ENCODE measurements at places on chromosomes 1 and 21.
A peak's percentile ranks its signal among the peaks of the same experiment; 100 is the strongest.

DNA sequence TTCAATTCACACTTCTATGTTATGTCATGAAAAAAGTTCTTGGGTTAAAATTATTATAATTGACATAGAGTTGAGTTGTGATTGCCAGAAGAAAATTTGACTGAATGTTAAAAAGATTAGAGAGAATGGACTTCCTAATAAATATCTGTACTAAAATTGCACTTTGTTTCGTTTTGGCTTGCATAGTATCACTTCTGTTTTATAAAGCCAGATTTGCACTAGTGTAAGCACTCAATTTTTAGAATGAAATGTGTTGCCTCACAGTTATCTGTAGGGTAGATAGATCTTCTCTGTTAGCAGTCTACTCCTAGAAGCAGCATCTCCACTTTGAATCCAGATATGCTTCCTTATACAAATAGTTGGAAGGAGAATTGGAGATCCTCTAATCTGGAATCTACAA is 95.2 kb upstream of the MPC2 start:
- DNase-seq, result no peak

- no peak for DNase-seq
Observed at GRCh38 chr1:28027660-28028059, 60.8 kb downstream of the EYA3 start.

DNA sequence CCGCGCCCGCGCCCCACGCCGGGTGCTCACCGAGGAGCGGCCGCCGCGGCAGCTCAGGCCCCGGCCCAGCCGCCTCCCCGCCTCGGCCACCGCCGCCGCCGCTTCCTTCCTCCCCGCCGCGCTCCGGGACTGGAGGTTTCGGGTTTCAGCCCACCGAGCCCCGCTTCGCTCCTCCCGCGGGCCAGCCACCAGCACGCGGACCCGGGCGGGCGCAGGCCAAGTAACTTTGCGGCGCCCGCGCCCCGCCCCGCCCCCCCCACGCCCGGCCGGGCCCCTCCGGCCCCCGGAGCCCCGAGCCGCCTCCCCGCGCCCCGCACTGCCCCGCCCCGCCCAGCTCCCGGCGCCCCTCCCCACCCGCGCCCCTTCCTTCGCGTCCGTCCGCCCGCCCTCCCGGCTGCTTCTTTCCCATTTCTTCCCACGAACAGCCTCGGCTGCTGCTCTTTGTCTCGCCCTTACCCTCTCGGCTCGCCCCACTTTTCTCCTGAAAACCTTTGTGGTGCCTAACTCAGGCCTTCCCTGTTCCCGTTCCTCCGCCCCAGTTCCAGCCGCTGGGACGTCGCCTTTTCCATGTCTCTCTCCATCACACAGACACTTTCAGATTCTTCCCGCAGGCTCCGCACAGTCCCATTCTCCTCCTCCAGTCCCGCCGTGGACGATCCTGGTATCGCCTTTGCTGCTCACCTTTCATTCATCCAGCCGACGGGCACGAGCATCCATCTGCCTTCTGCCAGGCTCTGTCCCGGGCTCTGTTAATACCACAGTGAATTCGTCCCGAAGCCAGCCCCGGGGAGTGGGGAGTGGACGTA is at the start of gene GPR161:
Gene GPR161 (minus strand): TSS at position 222 of the 806 bp plus-strand sequence. CDS start 32,080 bp downstream, outside the sequence.
- no peak for DNase-seq

GRCh38 chr1:58592522-58593134 is 15.6 kb upstream of the TACSTD2 start:
- DNase-seq, result no peak

DNA sequence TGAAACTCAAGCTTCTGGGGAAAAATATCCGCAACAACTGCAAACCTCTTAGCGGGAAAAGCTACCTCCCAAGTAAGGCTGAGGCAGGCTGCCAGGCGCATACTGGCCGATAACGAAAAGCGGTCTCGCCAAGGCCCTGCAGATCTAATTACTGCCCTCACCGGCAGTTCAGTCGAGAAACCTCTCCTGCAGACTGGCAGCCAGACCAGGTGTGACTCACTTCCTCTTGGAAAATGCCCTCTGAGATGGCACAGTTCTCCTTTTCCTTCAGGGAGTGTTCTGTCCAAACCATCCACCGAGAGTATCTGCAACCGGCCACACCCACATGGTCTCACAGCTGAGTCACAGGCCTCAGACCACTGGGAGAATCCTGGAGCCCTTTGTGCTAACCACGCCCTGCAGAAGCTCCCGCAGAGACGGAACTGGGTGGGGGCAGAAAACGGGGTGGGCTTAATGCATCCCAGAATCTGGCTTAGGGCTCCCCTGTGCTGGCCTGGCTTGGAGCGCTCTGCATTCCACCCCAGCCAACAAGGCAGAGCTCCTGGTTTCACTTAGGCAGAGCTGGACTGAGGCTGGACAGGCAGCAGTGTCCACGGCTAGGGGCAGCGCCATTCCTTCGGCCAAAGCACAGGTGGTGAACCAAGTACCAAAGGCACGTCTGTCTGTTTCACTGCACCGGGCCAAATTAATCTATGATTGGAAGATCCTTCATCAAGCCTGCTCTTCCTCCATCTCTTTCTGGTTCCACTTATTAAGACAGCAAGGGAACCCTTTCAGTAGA is 1.2 kb downstream of the S100A10 start:
- peak; percentile 36 for DNase-seq

DNA sequence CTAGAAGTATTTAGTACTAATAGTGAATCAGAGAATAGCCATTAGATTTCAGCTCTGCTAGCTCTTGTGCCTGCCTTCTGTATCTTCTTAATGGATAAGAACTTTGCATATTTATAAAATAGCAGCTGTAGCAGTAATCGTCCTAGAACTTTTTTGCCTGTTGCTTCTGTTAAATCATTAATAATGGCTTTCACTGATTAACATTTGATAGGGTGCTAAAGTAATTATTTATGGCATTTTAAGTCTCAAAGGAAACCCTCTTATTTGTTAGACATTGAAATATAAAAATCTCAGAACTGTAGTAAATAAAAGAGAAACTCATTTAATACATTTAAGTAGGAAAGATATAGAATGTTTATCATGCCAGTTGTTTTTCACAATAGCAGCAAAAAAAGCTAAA is 27.0 kb downstream of the SPEN start:
- no peak for DNase-seq

- DNase-seq, result no peak
Observed at GRCh38 chr1:36137776-36138175, 11.5 kb downstream of the TRAPPC3 start.

GRCh38 chr21:46131588-46131837 is 23.9 kb downstream of the FTCD start:
- no peak for DNase-seq

- no peak for DNase-seq
Observed at GRCh38 chr1:188423073-188423472, 1594.3 kb downstream of the PLA2G4A start.

All from esophagus squamous epithelium (tissue), 5 donors.